ENCODE measurements at places on chromosomes 13 and 19.

DNA sequence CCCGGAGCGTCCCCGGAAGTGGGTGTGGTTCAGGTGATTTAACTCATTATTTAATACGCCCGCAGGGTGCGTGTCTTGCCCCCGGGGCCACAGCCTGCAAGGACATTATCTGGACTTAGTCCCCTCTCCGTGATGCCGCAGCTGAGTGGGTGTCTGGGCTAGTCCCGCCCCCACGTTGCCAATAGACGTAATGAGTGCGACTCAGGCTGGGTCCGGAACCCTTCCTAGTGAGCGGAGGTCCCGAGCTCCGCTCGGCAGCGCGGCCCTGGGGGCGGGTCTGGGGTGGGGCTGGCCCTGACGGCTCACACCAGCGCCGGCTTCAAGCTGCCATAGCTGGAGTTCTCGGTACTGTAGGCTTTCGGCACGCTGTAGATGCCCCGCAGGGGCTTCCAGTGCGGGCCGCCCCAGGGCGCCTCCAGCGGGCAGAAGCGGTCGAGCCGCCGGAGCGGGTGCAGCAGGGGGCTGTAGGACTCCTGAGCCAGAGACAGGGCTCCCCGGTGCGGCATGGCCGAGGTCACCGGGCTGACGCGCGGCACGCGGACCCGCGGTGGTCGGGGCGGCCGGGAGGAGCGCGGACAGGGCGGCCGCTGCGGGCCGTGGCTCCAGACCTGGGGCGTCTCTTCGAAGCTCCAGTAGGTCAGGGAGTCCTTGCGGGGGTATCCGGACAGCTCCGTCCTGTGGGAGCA, 918 bp upstream of the LHB start:
- DNase-seq = peak; percentile 45

DNA sequence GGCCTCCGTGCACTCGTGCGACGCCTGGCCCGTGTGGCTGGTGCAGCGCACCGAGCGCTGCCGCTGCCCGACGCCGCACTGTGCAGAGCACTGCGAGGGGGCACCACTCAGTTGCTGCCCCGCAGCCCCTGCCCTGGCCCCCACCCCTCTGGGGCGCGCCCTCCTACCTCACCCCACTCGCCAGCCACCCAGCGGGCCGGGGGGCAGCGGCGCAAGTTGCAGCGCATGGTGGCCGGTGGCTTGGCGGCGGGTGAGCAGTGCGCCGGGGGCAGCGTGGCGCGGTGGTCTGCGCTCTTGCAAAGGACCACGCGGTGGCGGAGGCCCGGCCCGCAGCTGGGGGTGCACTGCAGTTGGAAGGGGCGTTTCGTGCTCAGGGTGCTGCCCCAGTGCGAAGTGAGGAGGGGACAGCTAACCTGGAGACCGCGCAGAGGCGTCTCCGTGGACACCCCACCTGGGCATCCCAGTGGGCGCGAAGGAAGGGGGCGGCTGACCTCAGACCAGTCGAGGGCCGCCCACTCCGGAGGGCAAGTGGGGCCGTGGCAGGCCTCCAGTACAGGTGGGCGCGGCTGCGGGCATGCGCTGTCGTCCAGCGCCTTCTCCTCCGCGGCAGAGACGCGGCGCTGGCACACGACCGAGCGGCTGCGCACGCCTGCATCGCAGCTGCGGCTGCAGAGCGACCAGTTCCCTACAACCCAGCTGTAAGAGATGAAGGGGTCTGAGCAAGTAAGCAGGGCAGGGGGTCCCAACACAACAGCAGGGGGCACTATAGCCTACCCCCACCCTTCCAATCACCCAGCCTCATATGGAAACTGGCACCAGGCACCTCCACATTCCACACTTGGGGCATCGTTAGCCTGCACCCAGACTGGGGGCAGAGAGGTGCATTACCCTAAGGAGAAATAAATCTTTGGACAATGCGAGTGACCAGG, 8.0 kb upstream of the MYO1F start:
- DNase-seq = no peak

DNA sequence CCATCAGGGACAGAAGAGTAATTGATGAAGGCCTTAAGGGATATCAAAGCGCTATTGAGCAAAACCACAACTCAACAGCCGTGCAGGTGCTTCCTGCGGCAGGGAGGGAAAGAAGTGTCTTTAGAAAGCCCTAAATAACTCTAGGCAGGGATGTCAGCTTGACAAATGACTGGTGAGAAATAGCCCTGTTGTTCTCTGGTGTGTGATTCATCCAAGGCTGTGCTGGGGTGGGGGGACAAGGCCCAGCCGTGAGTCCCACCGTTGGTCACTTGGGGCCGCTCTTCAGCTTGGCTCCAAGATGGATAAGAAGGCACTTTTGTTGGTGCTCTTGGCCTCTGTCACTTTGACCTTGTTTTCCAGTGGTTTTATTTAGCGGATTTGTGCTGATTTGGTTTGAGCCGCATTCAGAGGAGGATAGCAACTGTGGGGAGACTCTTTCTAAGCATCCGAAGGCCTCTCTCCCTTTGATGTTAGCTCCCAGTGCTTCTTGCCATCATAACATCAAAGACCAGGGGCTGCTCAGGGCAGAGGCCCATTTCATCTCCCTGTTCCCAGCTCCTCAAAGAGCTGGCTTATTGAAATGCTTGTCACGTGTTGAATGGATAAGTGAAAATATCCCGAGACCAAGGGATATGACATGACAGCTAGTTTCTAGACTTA, 130.3 kb upstream of the SERP2 start:
- no peak for DNase-seq

DNA sequence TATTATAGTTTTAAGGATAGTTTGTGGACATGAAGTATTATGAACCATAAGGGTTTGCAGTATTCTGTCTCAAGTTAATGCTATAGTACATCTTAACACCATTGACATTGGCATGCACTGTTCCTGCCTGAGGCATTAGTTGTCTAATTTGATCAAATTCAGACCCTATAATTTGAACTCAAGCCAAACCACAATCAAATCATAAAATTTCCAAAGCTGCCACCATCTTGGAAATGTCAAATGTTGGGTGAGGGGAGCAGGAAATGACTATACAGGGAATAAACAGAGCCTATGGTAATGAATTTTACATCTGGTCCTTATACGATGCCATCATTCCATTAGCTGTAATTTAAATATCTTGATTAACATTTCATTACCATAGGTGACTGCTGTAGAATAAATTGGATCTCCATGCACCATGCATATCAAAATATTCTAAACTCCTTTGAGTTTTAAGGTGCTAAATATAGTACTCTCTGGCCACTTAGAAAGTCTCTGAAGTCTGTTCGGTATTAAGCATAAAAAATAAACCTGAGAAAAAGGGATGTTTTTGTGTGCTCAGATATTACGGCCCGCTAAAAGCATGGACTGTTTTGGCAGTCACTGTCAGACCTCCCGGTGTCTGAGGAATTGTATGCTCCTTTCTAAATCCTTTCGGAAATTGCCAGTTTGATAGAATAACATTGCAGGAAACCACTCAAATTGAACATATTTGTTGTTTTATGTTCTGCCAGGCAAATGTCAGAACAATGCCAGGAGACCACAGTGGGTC, 257.7 kb downstream of the SPRY2 start:
- no peak for DNase-seq

- no peak for DNase-seq
Measured at GRCh38 chr13:86856991-86857390, 814.2 kb upstream of the SLITRK5 start.

DNA sequence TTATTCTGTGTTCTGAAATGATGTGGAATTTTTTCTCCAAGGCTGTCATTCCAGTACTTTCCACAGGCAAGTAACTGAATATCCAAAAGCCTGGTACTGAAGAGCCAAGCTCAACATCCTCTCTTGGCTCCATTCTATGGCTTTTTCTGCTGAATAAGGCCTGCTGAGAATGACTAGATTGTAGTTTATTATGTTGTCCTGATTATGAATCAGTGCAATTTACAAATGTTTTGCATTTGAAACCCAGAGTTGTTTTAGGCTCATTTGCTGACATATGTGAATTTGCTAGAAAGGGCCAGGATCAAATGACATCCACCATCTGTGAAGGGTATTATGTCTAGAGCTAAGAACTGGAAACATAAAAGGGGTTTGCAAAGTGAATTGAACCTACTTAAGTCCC, 596.6 kb downstream of the KCTD12 start:
- peak; percentile 57 for DNase-seq
